ENCODE measurements at places on chromosomes 2 and 18.

- DNase-seq: no peak
These were observed 13.7 kb upstream of the SAP130 start for GRCh38 chr2:128041561-128041960.

GRCh38 chr2:133167990-133168389 lies 400.3 kb downstream of the NCKAP5 start:
- DNase-seq: no peak

DNA sequence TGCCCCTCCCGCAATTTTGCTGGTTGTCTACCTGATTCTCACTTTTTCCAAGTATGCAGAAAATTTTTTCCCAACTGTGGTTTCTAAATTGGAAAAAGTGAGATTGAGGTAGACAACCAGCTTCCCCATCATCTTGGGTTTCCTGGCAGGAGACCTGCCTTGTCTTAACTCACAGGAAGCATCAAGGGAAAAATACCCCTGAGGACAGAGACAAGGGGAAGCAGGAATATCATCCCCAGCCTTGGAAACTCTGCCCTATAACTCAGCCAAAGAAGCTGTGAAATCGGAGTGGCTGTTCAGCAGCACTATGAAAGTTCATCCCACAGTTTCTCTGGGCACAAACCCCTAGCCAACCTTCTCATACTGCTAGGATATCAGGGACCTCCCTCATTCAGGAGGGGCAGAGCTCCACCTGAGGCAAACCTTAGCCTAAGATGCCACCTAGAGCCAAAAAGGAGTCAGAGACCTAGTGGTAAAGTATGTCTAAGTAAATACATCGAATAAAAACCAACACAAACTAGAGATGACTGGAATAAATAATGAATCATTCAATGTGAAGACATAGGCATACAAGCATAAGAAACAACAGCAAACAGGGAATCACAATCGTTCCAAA lies 68.2 kb downstream of the ZSWIM2 start:
- no peak for DNase-seq

DNA sequence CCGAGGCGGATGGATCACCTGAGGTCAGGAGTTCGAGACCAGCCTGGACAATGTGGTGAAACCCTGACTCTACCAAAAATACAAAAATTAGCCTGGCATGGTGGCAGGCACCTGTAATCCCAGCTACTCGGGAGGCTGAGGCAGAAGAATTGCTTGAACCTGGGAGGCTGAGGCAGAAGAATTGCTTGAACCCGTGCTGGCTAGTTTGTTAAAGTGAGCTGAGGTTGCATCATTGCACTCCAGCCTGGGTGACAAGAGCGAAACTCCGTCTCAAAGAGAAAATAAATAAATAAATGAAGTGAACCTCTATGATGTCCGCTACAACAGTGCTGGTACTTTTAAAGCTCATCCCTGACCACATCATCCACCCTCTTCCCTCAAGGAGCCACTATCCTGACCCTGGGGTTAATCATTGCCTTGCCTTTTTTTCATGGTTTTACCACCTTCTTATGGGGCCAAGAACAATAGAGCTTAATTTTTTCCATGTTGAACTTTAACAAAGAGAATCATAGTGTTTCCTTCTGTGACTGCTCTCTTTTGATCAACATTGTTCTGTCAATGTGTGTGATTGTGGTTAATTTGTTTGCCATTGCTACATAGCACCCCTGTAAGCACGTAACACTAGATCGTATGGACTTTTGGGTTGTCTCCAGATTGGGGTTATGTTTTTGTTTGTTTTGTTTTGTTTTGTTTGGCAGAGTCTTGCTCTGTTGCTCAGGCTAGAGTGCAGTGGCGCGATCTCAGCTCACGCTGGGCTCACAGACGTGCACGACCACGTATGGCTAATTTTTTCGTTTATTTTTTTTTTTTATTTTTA lies 17.1 kb upstream of the ATRAID start:
- no peak for DNase-seq

DNA sequence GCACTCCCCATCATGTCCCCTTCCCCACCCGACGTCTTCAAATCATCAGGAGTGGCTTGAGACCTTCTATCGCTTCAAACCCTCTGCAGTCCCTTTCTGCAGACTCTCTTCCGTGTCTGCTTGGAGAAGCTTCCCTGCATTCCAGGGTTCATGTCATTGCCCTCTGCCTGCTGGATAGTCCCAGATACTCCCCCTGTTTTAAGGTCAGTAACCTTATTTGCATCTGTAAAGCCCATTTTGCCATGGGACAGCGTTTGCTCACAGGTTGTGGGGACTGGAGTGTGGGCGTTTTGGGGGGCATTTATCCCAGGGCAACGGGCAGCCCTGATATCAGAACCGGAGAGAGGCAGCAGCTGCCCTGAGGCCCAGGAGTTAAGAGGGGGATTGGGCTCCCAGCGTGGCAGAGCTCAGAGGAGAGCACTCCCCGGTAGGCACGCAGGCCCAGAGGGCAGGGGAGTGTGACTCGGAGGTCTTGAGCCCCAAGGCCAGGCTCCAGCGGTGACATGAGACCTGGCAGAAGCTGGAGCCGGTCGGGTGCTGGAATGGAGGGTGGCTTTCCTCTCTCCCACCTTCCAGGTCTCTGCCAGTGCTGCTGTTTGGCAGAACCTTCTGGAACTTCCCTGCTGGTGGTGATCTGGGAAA lies 73.8 kb downstream of the RTP5 start:
- no peak for DNase-seq

GRCh38 chr2:112602917-112603316 lies 18.5 kb downstream of the CHCHD5 start:
- no peak for DNase-seq

DNA sequence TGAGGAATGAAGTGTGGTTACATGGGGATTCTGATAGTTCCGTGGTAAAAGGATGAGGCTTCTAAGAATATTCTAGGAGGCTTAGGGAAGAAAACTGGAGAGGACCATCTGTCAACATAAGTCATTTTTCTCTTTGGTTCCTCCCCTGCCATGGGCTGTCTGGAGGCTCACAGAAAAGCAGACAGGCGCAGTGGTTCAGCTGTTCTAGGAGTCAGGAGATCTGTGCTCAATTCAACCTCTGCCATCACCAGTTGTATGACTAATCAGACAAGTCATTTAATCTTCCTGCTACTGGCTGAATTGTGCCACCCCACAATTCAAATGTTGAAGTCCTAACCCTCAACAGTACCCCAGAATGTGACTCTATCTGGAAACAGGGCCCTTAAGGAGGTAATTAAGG lies 36.4 kb downstream of the ADAM17 start:
- no peak for DNase-seq

GRCh38 chr2:209834767-209835166 lies 63.1 kb downstream of the UNC80 start:
- DNase-seq: no peak

DNA sequence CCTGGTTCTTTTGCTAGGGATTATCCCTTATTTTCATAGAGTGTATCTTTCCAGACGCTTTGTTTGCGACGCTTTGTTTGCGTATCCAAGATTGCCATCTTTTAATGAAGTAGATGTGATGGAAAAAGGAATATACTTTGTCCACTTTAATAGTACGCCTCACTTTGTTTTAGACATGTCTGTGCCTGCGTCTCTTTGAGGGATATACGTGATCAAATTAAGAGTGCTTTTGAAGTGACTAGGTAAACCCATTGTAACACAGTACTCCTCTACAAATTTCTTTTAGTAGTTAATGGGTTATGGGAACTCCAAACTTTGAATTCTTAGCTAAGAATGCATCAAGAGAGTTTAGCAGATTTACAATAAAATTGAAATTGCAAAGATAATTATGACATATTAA lies 27.9 kb downstream of the ACSL3 start:
- no peak for DNase-seq

DNA sequence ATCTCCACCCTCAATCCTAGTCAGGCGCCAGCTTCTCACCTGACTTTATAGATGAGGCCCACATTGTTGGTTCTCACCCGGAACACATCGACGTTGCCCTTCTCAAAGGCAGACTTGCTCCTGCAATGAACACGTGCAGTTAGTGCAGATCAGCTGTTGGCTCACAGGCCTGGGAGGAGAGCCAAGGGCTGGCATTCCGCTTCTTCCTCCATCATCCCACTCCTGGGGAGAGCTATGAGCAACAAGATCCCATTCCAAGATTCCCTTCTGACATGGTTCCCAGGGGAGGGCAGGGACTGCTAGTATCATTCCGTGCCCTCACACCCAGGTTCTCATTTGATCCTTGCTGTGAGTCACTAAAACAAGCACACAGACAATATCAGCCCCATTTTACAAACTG lies 15.1 kb downstream of the LOXHD1 start:
- no peak for DNase-seq

GRCh38 chr2:227402959-227403358 lies 15.2 kb upstream of the SCYGR1 start:
- no peak for DNase-seq

GRCh38 chr18:63879709-63880108 lies 7.8 kb upstream of the SERPINB2 start:
- no peak for DNase-seq

DNA sequence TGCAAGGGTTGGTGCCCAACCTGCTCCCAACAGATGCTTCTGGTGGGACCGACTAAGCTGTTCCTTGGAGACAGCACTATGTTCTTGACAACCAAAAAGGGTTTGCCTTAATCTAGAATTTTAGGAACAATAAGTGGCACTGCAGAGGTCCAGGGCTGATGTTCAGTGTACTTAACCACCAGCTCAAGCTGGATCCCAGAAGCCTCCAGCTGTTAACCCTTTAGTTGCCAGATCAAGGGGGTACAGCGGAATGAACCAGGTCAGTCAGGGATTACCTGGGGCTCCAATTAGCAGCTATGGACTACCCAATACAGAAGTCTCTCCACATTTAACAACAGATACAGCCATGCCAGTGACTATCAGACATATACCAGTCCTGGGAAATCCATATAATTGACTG lies 3.5 kb downstream of the GPR75 start:
- no peak for DNase-seq

DNA sequence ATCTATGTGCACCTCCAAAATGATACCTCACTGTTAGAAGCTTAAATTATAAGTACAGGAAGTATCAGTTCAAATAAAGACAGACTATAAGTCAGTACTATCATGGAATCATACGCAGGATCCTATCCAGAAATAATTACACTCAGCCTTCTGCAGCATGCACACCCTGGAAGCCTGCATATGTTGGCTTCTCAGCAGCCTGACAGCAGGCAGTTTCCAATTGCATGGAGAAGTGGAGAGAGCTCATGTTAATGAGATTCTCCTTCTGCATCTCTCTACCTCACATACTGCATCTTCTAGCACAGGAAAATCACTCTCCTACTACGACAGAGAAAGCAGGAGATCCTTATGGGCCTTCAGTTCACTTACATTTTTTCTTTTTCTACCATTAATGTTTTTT lies 20.5 kb downstream of the NR4A2 start:
- no peak for DNase-seq

DNA sequence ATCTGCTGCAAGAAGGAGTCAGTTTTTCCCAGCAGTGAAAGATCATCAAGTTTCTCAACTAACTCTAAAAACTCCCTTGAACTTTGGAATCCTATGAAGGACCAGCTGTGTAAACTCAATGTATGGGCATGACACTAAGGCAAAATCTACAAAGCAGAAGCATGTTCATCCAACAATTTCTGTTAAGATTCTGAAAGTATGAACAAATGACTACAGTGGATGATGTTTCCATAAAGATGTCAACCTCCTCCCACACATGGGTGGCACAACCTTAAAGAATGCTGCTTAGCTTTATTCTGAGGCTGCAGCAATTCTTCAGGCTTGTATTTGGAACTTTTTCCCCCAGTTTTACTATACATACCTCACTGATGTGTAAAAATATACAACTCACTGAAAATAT lies 47.2 kb downstream of the WDR33 start:
- no peak for DNase-seq

DNA sequence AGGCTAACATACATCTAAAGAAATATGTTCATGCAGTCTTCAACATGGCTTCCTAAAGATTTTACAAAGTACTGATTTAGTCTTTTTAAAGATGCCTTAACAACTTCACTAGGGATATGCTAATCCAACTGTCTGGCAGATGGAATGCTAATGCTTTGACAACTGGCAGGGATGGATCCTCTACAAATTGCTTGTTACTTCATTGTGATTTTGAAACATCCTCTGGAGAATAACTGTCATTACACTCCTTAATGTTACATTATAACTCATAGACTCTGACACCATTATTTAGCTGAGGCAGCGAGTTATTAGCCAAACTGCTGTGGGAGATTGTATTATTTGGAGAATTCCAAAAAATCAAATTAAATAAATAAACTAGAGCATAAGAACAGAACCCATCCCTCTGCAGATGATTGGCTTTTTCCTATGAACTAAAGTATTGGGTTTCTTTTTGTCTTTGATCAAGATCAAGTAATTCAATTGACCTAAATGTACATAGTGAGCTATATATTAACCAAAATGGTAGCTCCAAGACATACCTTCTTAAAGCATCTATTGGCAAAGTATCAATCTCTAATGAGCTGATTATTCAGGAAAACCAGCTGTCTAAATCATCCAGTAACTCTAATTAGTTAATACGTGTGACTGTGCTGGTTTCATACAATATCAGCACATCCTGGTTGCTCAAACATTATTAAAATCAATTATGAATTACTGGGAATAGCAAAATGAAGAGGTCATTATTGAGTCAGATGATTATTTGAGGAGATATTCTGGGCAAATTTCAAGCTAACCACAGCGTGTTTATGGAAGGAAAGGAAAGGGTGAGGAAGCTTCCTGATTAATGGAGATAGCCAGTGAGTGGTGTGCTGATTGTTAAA lies 321.3 kb upstream of the TFPI start:
- no peak for DNase-seq
